ENCODE measurements at places on chromosomes 13 and 19.

DNA sequence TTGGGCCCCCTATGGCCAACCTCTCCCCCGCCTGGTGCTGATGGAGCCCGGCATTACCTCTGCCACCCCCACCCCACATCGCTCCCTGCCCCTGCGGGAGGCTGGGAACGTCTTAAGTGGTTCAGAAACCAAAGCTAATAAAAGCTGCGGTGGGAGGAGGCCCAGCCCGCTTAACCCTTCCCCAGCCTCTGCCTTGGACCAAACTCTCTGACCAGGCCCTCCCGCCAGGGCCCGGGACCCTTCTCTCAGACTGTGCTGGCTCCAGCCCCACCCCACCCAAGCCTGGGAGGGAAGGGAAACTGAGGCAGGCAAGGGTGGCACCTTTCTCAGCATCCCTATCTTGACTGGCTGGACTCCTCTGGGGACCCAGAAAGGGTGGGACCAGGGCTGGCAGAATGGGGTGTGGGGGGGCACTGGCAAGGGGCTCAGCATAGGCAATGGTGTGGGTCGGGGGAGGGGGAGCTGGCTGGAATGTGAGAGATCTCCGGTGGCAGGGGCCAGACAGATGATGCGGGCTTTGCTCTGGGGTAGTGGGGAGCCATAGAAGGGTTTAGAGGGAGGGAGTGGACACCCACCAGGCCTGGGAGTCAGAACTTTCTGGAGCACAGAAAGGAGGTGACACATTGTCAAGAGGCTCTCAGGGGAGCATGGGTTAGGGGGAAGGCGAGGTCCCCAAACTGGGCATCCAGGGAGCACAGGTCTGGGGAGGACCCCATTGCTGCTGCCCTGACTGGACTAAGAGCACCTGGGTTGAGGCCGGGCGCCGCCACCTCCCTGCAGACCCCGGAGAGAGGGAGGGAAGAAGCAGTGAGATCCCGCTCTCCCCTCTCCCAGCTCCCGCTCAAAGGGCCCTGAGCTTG, 21.9 kb downstream of the SMIM24 start:
- peak; percentile 69 for DNase-seq

DNA sequence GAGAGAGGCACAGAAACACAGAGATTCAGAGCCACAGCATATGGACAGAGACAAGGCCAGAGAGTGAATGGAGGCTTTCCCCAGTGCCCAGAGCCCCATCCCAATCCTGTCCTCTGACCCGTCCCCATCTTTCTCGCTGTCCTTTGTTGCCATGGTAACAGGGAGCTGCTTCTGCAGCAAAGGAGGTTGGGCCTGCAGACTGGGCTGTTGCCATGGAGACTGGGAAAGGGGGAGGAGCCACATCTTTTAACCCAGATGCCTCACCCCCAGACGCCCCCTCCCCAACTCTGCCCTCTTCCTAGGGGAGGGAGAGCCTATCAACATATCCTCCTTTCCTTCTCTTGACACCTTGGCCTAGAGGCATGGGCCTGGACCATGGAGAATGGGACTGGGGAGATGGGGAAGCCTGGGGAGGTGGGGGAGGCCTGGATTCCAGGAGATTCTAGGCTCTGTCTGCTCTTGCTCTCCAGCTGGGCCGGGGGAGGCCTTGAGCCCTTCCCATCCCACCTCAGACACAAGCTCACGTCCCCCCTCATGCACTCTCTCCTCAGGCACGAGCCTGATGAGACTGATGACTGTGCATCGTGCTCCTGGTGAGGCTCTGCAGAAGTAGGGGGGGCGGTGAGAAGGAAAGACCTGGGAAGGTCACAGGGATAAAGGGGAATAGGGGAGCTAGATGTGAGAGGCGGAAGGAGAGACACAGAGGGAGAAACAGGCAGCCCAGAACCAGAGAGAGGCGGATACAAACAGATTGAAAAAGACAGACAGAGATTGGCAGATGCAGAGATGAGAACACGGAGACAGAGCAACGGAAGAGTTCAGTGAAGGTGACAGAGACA, 2.1 kb upstream of the ATP1A3 start:
- no peak for DNase-seq

DNA sequence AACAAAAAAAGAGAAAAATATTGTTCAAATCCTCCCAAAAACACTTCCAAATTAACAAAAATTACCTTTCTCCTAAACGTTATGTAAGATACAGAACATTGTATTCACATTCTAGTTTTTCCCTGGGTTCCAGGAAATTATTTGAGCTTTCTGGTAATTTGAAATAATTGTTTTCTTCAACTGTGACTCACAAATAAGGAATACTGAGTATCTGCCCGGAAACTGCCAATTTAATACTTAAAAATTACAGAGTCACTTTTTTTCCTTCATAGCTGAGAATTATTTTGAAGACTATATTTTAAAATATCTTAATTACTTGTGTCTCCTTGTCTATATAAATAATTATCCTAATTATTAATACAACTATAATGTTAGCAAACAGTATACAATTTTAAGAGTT, 709.0 kb upstream of the ARGLU1 start:
- DNase-seq: no peak

- DNase-seq: no peak
Measured at GRCh38 chr19:4278419-4279266, at the start of gene SHD. Gene SHD (plus strand): TSS chr19:4279266. CDS start chr19:4280064, 798 bp downstream.

DNA sequence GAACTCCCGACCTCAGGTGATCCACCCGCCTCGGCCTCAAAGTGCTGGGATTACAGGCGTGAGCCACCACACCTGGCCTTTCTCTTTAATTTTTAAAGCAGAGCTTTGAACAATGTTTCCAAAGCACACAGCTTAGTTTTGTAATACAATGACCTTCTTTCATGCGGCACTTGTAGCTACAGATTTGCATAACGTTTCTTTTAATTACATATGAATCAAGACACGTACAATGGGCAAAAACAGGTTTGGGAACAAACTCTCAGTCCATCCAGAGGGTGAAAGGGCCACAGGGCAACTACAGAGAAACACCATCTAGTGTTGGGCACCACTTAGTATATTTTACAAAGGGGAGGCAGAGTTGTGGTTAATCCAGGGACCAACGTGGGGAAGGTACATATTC, 19.0 kb upstream of the S1PR4 start:
- no peak for DNase-seq

- DNase-seq: no peak
Measured at GRCh38 chr19:2922987-2923386, 21.8 kb downstream of the ZNF77 start.

DNA sequence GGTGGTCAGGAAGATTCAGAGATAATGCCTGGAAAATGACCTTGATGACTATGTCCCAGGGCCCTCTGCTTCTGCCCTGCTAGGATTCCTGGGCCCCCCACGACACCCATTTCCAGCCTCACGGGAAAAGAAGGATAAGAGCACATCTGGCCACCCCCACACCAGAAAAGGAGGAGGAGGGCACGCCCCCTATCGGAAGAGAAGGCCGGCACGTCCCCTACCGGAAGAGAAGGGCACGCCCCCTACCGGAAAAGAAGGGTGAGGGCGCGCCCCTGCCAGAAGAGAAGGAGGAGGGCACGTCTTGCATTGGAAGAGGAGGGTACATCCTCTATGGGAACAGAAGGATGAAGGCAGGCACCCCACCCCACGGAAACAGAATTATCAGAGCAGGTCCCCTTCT, 84.3 kb downstream of the IER2 start:
- peak; percentile 27 for DNase-seq

DNA sequence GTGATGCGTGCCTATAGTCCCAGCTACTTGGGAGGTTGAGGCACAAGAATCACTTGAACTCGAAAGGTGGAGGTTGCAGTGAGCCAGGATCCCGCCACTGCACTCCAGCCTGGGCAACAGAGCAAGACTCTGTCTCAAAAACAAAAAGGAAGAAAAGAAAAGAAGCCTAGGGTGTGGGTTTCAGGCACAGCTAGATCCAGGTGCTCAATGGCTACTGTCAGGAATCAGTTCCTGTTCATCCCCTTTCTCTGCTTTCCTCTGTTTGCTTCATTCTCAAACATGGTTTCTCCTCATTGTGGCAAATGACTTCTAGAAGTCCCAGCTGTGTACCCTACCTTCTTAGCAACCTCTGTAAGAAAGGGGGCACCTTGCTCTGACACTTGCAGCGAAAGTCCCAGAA, 5.9 kb downstream of the CBLC start:
- no peak for DNase-seq

- no peak for DNase-seq
Measured at GRCh38 chr13:59358014-59358413, 805.7 kb downstream of the DIAPH3 start.

DNA sequence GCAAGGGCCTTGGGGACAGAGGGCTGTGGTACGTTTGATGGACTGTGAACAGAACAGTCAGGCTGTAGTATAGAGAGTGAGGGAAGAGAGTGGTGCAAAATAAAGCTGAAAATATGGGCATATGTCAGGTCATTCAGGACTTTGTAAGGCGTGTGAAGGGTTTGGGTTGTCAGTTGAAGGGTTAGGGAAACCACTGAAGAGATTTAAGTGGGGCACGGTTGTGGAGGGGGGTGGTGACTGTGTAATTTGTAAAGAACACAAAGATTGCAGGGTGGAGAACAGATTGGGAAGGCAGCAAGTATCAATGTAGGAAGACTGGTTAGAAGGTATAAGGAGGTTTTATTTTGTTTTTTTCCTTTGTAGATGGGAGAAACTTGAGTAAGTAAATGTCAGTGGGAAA, 349.8 kb downstream of the DLEU7 start:
- DNase-seq: no peak

DNA sequence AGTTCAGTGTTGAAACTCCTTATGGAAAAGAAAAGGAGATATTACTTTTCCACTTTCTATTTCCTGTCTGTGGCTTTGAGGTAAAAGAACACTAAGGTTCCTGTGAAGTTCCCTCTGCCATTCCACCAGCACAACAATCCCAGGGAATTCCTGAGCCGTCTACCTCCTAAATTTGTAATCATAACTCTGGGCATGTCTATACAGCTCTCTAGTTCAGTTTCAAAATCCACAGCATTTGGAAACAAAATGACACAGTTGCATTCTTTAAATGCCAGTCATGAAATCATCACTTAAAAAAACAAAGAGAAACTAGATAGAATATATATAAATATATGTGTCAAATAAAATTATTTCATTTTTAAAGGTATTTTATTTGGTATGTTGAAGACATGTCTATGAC, 9.0 kb upstream of the THSD1 start:
- peak; percentile 67 for DNase-seq

DNA sequence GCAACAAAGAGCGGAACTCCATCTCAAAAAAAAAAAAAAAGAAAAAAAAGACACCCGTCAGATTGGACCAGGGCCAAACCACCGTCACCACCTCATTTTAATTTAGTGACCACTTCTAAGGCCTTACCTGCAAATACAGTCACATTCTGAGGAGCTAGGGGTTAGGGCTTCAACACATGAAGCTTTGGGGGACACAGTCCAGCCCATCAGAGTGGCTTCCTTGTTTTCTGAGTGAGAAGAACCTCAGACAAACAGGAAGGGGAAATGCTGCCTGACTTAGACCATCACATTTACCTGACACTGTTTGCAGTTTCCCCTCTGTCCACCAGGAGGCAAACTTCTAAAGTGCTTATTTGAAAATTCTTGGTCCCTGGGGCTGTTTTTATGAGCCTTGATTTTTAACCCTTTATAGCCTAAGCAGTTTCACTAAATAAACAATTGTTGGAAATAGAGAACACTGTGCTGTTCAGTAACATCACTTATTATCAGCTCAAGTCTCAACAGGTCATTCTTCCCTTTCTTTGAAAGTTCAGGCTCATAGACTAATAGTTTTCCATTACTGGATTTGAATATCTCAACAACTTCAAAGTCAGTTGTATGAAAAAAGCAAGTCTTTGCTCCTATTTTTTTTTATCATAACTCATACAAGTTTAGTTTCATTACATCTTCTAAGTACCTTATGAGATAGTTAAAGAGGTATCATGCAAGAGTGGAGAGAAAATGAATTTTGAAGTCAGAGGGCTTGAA, 74.9 kb upstream of the WASF3 start:
- peak; percentile 75 for DNase-seq

GRCh38 chr13:37598597-37598996, at the start of gene POSTN:
Gene POSTN (minus strand): TSS chr13:37598768. CDS start chr13:37598726, 42 bp downstream.
- DNase-seq: peak; percentile 87

DNA sequence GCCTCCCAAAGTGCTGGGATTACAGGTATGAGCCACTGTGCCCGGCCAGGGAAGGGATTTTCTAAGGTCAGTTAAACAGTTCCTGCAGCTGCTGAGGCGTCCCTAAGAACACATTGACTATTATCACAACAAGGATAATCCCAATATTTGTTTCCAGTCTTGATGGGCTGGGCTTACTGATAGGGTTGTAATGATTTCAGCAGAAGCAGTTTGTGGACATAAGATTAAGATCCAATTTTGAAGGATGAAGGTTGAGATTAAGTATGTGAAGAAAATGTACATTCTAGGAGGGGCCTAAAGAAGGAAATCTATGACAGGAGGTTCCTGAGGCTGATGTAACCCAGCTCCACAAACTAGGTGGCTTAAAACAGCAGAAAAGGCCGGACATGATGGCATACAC, 10.7 kb upstream of the CCDC124 start:
- no peak for DNase-seq

DNA sequence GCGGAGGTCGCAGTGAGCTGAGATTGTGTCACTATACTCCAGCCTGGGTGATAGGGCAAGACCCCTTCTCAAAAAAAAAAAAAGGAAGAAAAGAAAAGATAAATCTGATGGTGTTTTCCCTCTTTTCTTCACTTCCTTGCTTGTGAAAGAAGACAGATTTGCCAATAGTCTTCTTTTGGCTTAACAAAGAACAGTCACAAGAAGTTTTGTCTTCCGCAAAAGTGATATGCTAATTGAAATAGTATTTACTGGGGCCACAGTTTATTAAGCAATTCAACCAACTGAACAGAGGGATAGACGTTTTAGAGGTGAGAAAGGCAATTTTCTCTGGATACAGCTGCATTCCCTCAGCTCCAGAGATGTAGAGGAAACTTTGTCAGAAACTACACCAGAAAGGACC, 22.9 kb upstream of the PLAUR start:
- no peak for DNase-seq

DNA sequence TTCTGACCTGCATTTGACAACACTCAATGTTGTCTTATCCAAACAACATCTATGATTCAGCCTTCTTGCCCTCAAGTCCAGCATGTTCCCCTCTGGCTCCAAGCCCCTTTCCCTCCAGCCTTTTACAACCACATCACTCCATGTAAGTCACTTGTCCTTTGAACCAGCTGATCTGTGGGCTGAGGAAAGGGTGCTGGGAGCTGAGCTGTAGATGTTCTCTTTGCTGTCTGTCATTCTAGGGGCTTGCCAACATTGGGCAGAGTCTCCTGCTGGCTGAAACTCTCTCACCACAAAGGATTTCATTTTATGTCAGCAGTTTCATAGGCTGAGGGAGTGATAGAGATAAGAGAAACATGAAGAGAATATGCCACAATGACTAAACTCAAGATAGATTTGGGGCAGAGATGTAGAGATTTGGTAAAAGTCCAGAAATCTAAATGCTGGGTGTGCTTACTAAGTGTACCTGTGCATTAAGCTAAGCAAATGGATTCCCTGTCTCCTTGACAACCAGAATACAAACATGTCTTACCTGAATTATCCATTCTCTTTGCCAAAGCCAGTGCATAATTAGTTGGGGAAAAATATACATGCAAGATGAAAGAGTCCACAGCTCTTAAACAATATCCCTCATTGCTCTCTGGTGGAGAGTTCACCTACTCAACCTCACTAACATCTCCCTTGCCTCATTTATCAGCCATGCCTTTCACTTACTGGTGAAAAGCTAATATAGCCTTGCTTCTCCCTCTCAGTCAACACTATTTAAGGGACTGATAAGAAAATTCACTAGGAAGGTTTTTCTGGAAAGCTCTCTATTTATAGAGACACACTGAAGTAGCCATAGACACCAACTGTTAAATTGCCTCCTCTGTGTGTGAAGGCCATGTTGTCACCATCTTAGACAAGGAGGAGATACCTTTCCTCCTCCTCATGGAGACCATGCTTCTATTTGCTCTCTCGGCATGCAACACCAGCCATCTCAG, 175.5 kb upstream of the SERP2 start:
- no peak for DNase-seq
